ENCODE measurements at places on chromosomes 2 and 18.

DNA sequence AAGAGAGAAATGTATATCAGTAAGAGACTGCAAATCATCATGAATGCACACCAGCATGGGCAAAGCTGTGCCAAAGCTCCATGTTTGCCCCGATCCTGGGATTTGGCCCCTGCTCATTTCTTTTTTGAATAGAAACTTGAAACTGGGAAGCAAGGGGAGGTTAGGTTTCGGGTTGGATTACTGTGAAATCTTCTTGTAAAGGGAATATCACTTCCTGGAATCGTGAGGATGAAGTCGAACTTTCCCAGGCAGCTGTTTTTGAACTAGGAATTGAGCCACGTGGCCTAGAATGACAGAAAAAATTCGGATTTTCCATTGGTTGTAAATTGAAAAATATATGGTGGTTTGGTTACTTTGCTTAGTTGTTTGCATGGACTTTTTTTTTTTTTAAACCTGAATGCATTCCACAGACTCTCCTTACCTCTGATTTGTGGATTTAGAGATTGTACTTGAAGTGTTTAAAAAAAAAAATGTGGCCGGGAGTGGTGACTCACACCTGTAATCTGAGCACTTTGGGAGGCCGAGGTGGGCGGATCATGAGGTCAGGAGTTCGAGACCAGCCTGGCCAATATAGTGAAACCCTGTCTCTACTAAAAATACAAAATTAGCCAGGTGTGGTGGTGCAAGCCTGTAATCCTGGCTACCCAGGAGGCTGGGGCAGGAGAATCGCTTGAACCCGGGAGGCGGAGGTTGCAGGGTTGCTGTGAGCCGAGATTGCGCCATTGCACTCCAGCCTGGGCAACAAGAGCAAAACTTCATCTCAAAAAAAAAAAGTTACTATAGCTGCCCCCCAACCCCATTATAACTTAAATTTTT, 32.1 kb downstream of the GRHL1 start:
- peak; percentile 48 for DNase-seq

GRCh38 chr2:128486640-128487375, 168.1 kb upstream of the HS6ST1 start:
- DNase-seq: no peak

DNA sequence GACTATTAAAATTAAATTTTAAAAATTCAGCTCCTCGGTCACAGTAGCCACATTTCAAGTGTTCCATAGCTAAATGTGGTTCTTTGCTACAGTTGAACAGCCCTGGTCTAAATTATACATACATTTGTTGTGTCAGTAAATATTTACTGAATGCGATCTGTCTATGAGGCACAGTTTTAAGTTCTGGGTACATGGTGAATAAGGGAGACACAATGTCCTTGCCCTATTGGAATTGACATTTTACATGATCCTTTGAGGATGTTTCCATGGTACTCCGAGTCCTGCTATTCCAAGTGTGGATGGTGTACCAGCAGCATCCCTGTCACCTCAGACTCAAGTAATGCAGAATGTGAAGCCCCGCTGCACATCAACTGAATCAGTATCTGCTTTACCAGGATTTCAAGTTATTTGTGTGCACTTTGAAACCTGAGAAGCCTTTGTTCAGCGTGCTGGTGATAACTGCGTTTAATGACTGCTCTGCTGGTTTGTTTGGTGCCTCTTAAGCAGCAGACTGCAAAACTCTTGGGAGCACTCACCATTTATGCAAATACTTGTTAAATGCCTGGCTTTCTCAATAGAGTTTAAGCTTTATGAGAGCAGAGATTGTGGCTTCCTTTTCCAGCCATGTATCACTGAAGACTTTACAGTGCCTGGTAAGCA, 1.5 kb downstream of the GALNT1 start:
- peak; percentile 23 for DNase-seq

DNA sequence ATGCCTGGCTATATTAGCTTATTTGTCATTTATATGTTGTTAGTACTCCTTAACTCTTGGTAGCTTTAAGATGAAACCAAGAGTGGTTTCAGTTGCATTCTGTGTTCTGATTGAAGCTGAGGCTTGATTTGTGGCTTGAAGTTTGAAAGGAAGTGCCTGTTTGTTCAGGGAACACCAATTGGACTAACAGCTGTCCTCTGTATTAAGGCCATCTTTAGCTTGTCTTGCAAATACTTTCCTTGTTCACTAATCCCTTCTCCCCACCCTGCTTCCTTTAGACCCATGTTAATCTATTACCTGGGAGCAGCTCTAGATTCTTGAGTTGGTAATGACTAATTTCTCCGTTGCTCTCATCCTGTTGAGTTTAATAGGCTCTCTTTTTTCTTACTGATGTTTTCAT, 13.4 kb downstream of the ITGA6 start:
- DNase-seq: no peak

Data from fibroblast of skin of right quadriceps (primary cell).